ENCODE measurements at places on chromosomes 6 and 20.

- DNase-seq, result no peak
Observed at GRCh38 chr20:52256454-52256853, 64.9 kb upstream of the ZFP64 start.

DNA sequence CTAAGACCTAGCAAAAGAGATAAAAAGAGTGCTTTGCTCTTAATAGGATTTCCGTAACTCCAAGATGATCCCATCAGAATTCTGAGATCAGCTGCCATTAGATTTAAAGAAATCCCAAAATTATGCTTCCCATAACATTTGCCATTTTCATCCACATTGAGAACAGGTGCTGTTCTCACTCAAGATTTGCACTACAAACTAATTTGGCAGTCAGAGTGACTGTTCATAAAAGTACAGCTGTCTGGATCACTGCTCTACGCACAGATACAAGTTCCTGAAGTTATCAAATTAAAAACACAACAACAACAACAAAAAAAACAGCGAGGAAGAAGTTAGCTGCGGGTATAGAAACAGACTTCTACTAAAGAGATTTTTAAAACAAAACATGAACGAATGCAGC, 58.1 kb downstream of the ASCC3 start:
- DNase-seq, result no peak

GRCh38 chr6:87391334-87391733, 16.4 kb upstream of the CFAP206 start:
- DNase-seq, result no peak

DNA sequence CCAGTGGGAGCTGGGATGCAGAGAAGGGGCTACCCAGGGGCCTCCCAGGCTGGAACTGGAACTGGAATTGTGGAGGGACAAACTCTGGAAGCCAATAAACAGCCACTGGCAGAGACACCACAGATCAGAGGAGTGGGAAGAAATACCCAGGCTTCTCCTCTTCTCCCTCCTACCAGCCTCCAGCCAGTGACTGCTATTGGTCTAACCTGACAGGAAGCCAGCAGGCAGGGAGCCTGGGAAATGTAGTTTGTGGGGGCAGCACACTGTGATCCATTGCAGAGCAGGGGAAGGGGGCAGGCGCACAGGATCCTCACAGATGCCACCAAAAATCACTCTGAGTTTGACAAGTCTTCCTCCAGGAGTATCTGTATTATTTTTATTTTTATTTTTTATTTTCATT, 12.1 kb upstream of the MLN start:
- DNase-seq, result no peak

DNA sequence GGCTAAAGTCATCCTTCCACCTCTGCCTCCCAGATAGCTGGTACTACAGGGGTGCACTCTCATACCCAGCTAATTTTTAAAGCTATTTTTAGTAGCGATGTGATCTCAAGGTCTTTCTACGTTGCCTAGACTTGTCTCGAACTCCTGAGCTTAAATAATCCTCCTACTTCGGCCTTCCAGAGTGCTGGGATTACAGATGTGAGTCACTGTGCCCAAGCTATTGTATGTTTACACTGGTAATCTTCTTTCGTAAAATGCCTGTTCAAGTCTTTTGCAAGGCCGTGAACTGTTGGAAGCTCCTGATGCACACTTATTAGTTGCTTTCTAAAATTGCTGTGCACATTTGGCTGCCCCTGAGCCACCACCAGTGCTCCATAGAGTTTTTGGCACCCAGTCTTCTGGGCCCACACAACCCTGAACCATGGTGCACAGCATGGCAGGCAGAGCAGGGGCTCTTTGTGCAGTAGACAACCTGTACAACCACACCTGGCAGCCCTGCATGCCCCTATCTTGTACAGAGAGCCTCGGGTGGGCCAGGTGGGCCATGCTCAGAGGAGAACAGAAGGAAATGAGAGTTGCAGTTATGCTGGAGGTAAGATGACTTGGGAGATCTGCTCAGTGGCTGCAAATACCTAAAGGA, 33.3 kb downstream of the PDRG1 start:
- no peak for DNase-seq

DNA sequence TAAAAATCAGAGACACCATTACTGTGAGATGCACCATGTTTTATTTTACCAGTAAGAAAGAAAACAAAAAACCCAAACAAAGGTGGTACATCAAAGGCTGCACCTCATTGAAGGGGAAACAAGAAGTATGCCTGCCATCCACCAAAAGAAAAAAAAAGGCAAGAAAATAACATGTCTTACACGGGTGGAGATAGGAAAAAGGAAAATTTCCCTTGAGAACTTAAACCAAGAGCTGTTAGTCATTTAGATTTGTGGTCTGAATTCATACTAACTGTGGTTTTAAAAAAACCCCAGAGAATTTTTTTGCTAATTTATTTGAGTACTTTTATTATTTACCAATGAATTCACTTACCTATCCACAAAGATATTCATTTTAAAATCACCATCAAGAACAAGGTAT, 144.0 kb downstream of the LRRC1 start:
- DNase-seq, result no peak

GRCh38 chr20:53302695-53303412, 290.8 kb downstream of the ZNF217 start:
- DNase-seq, result no peak

DNA sequence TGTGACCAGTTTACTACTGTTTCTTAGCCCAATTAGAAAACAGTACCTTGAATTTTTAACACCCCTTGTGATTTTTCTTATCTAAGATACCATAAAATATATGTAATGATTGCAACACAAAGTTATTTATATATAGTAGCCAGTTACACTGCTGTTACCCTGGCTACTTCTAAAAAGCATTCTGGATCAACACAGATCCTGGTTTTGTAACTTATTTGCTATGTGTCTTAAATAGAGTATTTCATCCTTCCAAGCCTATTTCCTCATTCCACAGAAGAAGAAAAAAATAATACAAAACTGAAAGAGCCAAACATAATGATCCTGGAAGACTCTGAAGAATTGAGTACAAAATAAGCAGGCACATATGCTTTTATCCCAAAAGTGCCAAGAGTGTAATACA, 19.0 kb upstream of the GSTA4 start:
- DNase-seq, result no peak

- no peak for DNase-seq
Observed at GRCh38 chr6:170148709-170149470, 142.0 kb downstream of the DLL1 start.

DNA sequence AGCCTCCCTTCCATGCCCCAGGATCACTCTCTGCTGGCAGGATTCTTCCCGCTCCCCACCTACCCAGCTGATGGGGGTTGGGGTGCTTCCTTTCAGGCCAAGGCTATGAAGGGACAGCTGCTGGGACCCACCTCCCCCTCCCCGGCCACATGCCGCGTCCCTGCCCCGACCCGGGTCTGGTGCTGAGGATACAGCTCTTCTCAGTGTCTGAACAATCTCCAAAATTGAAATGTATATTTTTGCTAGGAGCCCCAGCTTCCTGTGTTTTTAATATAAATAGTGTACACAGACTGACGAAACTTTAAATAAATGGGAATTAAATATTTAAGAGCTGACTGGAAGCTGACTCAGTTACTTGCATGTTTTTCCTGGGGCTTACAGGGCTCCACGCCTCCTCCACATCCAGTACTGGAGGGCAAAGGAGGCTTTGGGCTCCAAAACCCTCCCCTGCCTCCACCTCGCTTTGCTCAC, 24.3 kb upstream of the FANCE start:
- DNase-seq, result no peak

- no peak for DNase-seq
Observed at GRCh38 chr6:21033084-21033483, 498.8 kb downstream of the CDKAL1 start.

- no peak for DNase-seq
Observed at GRCh38 chr6:68077661-68078060, 557.4 kb upstream of the ADGRB3 start.

- DNase-seq, result peak; percentile 8
Observed at GRCh38 chr6:80133020-80133419, 26.5 kb downstream of the BCKDHB start.

- DNase-seq, result no peak
Observed at GRCh38 chr6:69846770-69847491, 19.4 kb upstream of the COL19A1 start.

DNA sequence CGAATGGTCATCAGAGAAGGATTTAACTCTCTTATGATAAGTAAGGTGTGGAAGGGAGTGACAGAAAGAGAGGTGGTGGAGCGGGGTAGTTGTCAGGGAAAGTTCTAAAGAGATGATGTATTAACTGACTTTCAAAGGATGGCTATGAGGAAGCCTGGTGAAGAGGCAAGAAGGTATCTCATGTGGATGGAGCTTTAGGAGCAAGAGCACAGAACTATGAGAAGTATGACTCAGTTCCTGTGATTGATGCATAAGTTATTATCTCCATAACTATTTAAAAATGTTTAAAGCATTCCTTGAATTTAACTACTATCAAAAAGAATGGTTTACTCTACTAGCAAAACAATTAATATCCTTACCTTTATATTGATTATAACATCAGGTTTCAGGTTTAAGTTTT, 28.8 kb downstream of the AK9 start:
- no peak for DNase-seq

DNA sequence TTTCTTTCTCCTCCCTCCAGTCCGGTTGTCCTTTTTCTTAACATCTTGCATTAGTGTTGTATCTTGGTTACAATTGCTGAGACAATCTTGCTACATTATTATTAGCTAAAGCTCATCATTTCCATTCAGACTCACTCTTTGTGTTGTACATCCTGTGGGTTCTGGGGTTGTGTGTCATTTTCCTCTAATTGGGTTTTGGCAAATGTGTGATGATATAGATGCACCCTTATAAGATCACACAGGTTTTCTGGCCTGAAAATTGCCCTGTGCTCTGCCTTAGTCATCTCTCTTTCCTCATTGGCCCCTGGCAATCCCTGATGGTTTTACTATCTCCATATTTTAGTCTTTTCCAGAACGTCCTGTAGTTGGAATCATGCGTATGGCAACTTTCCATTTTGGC, 60.1 kb downstream of the PPP1R14C start:
- DNase-seq, result no peak

DNA sequence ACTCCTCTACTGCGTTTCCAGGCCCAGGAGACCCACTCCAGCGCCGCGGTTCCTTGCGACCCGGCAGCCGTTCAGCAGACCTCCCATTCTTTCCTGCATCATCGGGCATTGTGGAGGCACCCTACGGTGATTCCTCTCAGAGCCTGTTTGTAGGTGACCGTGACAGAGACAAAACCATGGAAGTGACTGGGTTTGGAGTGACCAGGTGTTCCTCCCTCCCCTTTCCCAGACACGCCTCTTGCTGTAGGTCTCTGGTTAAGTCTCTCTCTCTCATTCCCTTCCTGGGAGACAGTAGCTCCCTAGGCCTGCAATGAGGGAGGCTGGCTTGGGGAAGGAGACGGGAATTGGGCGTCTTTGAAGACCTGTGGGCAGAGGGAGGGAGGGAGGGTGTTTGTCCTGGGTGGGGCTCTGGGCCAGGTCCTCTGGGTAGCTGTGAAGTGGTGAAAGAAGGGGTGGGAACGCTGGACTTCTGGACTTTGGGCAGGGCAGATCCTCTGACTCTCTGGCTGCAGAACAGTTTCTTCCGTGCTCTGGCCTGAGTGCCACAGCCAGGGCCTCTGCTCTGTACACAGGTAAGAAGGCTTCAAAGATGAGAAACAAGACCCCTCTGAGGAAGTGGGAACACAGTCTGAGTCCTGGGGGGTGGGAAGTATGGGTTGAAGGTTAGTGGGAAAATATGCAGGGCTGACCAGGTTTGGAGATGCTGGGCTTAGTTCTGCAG, 763 bp downstream of the KLC4 start:
- no peak for DNase-seq

DNA sequence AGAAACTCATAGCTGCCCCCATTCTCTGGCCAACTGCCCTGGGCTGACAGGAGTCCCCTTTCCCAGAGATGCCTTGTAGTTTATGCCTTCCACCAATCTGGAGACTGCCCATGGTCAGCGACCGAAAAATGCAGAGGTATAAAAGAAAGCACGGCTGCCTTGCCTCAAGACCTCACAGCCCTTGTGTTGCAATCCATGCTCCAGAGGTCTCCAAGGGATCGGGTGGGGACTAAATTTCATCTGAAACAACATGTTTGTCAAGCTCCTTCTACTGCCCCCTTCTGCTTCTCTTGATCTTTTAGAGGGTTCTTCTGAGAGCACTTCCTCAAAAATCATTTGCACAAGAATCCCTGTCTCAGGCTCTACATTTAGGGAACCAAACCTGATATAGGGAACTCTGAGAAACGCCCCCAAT, 128.8 kb downstream of the PLCB1 start:
- DNase-seq, result no peak

DNA sequence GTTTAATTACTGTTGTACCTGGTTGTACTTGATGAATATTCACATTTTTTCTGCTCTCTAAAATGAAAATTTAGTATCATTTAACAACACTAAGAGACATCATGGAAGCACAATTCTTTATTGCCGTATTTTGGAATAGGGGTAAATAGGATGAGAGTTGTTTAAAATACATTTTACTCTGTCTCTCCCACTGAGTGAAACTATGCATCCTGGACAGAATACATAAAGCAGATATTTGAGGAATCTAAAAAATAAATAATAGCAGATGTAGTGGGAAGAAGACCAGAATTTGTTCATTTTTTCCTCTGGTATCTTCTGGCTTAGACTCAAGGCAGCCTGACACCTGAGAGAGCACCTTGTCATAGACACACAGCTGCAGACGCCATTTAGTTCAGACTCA, 119.1 kb upstream of the AHI1 start:
- DNase-seq, result no peak

DNA sequence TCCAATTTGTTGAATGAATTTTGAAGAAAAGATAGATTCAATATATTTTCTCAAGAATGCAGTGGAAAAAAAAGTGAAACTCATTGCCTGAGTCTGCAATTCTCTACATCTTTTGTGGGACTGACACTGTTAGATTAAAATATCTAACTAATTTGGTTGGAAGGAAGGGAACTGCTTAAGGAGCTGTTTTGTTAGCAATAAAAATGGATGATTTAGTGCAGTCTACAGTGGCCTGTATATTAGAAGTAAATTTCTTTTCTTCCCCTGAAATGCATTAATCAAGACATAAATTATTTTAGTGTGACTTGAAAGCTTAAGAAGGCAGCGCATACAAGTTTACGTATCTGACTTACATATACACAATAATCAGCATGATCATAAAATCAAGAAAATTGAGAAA, 1332.6 kb downstream of the EPHA7 start:
- DNase-seq, result no peak

- no peak for DNase-seq
Observed at GRCh38 chr20:35317416-35318210, 25.4 kb upstream of the FAM83C start.

DNA sequence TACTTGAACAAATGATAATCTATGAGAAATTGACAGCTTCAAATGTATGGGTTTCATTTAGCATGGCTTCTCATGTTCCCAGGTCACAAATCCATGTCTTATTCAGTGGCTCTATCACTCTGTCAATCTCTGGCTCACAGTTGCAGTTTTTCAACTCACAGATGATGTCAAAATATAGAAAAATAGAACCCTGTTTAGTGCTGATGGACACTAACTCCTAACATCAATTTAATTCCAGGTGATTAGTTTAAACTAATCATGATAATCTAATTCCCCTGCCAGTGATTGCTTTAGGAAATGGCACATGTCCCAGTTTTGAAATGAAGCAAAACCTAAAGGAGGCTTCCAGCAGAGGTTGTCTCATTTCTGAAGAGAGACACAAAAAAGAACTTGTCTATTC, 13.0 kb downstream of the KHDC1 start:
- no peak for DNase-seq
